ENCODE measurements at places on chromosomes 7 and 10.

GRCh38 chr7:34128762-34129161, 223.4 kb downstream of the BMPER start:
- no peak for DNase-seq

DNA sequence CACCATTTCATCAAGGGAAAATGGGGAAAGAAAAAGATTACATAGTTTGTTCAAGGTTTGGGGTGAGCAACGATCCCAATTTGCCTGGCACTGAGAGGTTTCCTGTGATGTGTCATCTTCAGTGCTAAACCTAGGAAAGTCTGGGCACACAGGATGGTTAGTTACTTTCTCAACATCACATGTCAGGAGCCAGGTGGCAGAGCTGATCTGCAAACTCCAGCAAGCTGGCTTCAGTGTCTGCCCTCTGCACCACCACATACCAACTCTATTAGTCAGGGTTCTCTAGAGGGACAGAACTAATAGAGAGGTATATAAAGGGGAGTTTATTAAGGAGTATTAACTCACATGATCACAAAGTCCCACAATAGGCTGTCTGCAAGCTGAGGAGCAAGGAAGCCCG, 11.3 kb downstream of the ADAM12 start:
- DNase-seq, result no peak

- no peak for DNase-seq
Observed at GRCh38 chr10:93081834-93082233, 8.1 kb downstream of the CYP26A1 start.

- DNase-seq, result no peak
Observed at GRCh38 chr7:82539969-82540368, 96.4 kb upstream of the CACNA2D1 start.

DNA sequence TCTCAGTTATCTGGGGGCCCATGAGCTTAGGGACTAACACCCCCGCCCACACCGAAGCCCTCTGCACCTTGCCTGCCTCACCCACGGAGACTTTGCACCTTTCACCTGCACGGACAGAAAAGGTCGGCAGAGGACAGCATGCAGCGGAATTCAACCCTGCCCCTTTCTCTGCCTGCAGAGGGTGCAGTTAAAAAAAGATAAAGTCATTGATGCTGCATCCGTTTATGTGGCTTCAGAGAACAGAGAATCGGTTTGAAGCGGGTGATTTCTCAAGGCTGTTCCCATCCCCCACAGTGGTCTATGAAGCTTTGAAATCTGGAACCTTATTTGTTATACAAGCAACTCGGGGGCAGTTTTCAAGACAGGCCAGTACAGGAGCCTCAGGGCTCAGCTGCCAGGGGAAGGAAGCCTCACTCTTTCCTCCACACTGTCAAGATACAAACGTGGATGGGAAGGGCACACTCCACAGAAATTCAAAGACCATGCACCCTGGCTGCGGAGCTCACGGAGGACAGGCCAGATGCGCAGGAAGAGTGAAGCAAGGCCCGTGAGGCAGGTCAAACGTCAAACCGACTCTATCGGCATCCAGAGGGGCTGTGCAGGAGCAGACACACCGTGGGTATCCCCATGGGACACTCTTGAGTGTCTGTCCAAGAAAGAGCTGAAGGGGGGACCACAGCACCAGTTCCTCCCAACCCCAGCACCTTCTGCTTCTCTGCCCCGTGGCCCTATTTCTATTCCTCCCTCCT, 66.3 kb downstream of the INSIG1 start:
- no peak for DNase-seq

DNA sequence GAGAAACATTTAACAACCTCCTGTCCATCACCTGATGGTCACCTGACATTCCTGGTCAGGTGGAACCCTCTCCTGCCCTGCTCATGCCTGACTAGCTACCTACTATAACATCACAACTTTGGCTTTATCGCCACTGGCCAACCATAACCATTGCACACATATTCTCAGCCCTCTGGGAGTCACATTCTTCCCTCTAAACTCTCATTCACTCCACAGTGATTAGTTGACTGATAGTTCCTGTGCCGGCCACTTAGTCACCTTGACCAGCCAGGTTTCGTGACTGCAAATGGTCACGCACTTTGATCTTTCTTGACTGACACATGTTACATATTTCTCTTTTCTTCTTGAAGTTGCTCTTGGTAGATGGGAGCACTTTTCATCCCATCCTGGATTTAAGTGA, 50.1 kb downstream of the GNAI1 start:
- no peak for DNase-seq

GRCh38 chr7:95630702-95631458, 34.6 kb upstream of the PDK4 start:
- no peak for DNase-seq

GRCh38 chr10:113100281-113100680, 150.2 kb downstream of the TCF7L2 start:
- no peak for DNase-seq

DNA sequence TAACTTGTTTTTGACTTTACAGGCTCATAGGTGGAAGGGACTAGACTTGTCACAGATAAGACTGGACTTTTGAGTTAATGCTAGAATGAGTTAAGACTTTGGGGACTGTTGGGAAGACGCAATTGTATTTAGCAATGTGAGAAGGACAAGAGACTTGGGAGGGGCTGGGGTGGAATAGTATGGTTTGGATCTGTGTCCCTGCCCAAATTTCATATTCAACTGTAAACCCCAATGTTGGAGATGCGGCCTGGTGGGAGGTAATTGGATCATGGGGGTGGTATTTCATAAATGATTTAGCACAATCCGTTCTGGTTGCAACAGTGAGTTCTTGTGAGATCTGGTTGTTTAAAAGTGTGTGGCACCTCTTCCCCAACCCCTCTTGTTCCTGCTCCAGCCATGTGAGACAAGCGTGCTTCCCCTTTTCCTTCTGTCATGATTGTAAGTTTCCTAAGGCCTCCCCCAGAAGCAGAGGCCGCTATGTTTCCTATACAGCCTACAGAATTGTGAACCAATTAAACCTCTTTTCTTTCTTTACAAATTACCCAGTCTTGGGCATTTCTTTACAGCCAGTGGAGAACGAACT, 22.6 kb downstream of the RNF216 start:
- no peak for DNase-seq

DNA sequence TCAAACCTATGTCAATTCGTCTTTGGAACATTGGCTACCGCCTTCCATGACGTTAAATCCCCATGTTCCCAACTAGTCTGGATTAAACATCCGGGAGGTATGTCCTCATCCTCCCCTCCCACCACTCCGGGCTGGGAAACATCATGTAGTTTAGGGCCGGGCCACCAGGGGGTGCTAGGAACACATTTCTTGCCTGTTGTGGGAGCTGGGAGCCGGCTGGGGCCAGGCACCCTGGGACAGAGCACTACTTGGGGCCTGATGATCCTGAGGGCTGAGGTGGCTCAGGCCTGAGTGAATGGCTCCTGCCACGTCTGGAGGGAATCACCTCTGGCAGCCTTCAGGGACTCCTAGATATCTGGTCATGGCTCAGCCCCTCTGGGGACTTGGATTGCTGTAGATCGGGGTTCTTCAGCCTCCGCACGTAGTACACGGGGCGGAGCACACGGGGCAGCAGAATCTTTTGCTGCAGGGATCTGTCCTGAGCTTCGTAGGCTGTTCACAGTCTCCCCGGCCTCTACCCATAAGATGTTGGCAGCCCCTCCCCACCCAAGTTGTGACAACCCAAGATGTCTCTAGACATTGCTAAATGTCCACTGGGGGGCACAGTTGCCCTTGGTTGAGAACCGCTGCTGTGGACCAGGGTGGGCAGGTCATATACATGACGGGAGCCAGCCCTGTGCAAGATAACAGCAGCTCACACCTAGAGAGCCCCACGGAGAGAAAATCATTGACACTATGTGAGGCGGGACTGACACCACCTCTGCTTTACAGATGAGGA, 141.2 kb upstream of the ZNF716 start:
- no peak for DNase-seq

- DNase-seq, result no peak
Observed at GRCh38 chr7:127838816-127839415, 186.9 kb downstream of the SND1 start.

DNA sequence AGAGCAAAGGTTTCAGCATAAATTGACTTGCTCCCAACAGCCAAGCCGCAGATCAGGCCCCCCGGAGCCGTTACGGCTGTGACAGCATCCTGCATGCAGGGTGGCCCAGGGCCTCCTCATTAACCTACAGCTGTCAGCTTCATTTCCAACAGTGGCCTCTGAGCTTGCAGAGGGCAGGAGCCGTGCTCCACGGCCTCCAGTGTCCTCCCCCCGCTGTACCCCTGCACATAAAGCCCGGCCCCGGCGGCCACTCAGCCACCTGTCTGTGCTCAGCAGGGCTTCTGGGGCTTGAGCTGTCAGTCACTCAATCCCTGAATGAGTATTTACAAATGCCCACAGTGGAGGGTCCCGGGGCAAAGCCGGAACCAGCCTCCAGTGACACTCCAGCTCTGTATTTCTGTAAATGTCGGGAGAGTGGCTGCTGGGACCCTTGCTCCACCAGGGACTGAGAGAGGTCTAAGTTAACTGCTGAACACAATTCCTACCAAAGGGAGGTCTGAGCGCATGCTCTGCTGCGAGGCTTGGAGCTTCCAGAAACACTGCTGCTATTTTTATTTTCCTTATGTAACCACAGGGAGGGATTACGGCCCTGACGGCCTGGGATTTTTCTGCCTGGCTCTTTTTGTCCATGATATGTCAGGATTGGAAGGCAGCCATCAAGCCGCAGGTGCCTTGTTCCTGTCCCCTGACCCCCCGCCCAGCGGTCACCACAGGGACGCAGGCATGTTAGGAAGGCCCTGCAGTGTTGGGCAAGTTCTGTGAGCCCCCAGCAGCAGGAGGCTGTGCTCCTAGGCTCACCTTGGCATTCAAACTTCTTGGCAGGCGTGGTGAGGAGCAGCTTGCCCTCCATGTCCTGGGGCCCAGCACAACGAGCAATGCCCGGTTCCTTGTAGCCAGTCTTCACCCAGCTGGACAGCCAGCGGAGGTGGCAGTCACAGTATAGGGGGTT, 165.0 kb downstream of the SLIT1 start:
- DNase-seq, result peak; percentile 97

DNA sequence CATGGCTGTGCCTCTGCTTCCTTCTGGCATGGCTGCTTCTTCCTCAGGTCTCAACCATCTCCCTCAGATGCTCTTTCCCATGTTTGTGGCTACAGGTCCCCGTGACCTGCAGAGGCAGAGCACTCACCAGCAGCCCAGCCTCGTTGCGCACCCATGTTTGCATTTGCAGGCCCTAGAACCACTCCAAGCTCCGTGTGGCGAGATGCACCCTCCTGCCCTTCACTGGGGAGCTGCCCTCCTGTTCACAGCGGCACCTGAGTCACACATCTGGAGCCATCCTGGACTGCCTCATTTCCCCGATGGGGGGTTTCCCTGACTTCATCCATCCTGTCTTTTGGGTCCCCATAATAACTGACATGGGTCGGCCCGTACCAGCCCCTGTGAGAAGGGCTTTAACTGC, 35.9 kb downstream of the EGFR start:
- no peak for DNase-seq

DNA sequence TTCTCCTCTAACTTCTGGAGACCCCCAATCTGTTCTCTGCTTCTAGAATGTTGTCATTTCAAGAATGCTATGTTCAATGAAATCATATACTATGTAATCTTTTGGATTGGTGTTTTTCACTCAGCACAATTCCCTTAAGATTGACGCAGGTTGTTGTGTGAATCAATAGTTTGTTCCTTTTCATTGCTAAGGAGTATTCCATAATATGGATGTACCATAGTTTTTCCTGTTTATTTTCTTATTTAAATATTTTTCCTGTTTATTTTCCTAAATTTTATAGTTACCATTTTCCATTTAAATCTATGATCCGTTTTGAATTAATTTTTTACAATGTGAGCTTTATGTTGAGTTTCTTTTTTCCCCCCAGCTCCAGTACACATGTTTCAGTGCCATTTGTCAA, 604.5 kb downstream of the SUGCT start:
- DNase-seq, result no peak

DNA sequence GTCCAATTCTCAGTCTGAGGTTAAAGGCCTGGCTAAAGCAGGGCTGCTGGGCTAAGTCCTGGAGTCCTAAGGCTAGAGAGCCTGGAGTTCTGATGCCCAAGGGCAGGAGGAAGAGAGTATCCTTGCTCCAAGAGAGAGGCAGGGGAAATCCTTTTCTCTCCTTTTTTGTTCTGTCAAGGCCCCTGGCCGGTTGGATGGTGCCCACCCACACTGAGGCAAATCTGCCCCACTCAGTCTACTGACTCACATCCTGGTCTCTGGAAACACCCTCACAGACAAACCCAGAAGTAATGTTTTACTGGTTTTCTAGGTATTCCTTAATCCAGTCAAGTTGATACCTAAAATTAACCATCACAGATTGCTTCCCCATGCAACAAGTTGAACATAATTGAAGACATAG, 23.0 kb downstream of the ZNF518A start:
- DNase-seq, result no peak

- DNase-seq, result no peak
Observed at GRCh38 chr7:116331020-116331419, 120.7 kb downstream of the TES start.

- no peak for DNase-seq
Observed at GRCh38 chr7:45106-46090, 147.0 kb upstream of the FAM20C start.
